ENCODE measurements at places on chromosomes 2 and 18.

DNA sequence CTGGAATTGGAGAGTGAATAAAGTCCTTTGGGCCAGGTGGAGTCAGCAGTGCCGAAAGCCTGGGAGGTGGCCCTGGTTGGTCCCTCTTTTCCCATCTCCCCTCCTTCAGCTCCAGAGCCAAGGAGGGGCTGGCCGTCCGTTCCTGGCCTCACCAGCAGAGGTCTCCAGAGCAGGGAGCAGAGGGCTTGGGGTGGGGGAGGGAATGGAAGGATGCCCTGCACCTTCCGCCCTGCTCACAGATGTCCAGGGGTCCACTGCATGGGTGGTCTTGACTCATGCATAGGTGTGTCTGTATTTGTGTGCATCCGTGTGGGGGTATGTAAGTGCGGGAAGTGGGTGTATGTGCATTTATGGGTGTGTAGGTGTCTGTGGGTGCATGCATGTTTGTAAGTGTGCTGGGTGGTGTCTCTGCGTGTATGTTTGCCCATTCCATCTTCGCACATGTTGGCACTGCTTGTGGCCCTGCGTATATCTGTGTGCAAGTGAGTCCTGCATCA lies 201.8 kb downstream of the ZFP36L2 start:
- DNase-seq = no peak

GRCh38 chr2:233264667-233265066 lies 13.2 kb downstream of the ATG16L1 start:
- no peak for DNase-seq

GRCh38 chr2:175817221-175817620 lies 184.8 kb downstream of the LNPK start:
- DNase-seq = no peak

DNA sequence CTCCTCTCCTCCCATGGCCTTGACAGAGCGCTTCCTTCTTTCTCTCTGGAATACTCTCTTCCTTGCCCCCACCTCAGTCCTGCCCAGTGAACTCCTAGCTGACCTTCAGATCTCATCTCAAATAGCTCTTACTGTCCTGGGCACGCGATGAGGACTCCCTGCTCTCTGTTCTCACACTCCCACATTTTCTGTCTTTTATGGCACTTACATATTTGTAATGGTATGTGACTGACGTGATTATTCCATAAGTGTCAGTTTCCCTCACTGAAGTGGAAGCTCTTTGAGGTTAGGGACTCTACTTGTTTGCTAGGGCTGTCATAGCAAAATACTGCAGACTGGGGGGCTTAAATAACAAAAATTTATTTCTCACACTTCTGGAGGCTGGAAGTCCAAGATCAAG lies 1.7 kb upstream of the DYSF start:
- no peak for DNase-seq

GRCh38 chr2:11998218-11998617 lies 251.8 kb downstream of the LPIN1 start:
- no peak for DNase-seq

- DNase-seq = no peak
These were observed 103.1 kb upstream of the MAPRE2 start for GRCh38 chr18:34938090-34938489.
